ENCODE measurements at places on chromosomes 2 and 18. TPM values are rescaled to one million over a fixed set of nuclear protein-coding genes. Genes with fewer than 3 reads are reported as not detected.

SERPINB13 gene
- not detected for total RNA-seq

FAM237A gene
- total RNA-seq, result not detected

PHOSPHO2 gene
- total RNA-seq, result 10.0 TPM

ZNF2 gene
- 7.6 TPM for total RNA-seq

CD8A gene
- 0.47 TPM for total RNA-seq

POTEC gene
- not detected for total RNA-seq

ST6GAL2 gene
- 21.7 TPM for total RNA-seq

GALNT5 gene
- 0.70 TPM for total RNA-seq

HOXD12 gene
- total RNA-seq, result 0.23 TPM

FSHR gene
- total RNA-seq, result not detected

CFC1 gene
- not detected for total RNA-seq

FABP1 gene
- total RNA-seq, result 1.1 TPM

SLC8A1 gene
- 211 TPM for total RNA-seq

ZNF396 gene
- total RNA-seq, result 3.9 TPM

CHAC2 gene
- 3.4 TPM for total RNA-seq

DIS3L2 gene
- 36.2 TPM for total RNA-seq

PLEK gene
- total RNA-seq, result 7.6 TPM

HIBCH gene
- total RNA-seq, result 34.7 TPM

TYMS gene
- 42.2 TPM for total RNA-seq

MAB21L4 gene
- 0.35 TPM for total RNA-seq

ALK gene
- total RNA-seq, result 0.29 TPM

TPGS2 gene
- total RNA-seq, result 98.9 TPM

GPR45 gene
- not detected for total RNA-seq

SERPINB12 gene
- not detected for total RNA-seq

SLC5A6 gene
- total RNA-seq, result 31.8 TPM

ZNF512 gene
- total RNA-seq, result 44.4 TPM

FAM228A gene
- 1.7 TPM for total RNA-seq

ANKAR gene
- 23.4 TPM for total RNA-seq

GLI2 gene
- 18.7 TPM for total RNA-seq

CDCA7 gene
- 12.0 TPM for total RNA-seq

REG1B gene
- total RNA-seq, result not detected

ADRA2B gene
- 4.6 TPM for total RNA-seq

CLASP1 gene
- 98.8 TPM for total RNA-seq

UGT1A4 gene
- total RNA-seq, result 0.29 TPM

LAMA3 gene
- 2.3 TPM for total RNA-seq

ALPP gene
- not detected for total RNA-seq

TBC1D8 gene
- 34.9 TPM for total RNA-seq

TDRD15 gene
- 0.06 TPM for total RNA-seq

ALLC gene
- total RNA-seq, result not detected

SLC9A4 gene
- total RNA-seq, result 12.9 TPM

LINC00305 gene
- total RNA-seq, result 0.64 TPM

ITPRIPL1 gene
- total RNA-seq, result 3.2 TPM

IMPA2 gene
- total RNA-seq, result 116 TPM

GULP1 gene
- 59.0 TPM for total RNA-seq

SLC38A11 gene
- 3.2 TPM for total RNA-seq

POTEJ gene
- 0.12 TPM for total RNA-seq
